NCI-H82 (cell line): ENCODE measurements at places on chromosomes 16 and 17.

- no peak for DNase-seq
Observed at GRCh38 chr16:58709333-58709732, 24.8 kb upstream of the SLC38A7 start.

GRCh38 chr17:68482576-68483041, 25.3 kb upstream of the WIPI1 start:
- DNase-seq: no peak

GRCh38 chr16:23174622-23175021, 7.9 kb upstream of the SCNN1G start:
- DNase-seq: no peak

DNA sequence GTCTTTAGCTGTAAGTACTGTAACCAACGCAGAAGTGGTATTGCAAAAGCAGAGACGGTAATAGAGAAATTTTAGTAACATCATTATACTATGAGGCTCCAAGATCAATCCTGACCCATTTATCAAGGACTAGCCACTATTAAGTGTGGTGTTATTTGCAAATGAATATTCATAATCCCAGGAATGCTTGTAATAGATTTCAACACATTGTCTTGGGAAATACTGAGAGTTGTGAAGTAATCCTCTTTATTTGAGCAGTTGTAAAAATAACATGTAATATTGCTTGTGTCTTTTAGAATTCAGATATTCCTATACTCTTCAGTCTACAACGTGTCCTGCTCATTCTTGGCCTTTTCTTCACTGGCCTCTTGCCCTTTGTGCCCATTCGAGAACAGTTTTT, 46.4 kb downstream of the GDPD1 start:
- no peak for DNase-seq

- no peak for DNase-seq
Observed at GRCh38 chr17:77484111-77484510, 343.3 kb downstream of the SEC14L1 start.

GRCh38 chr17:29563816-29564215, 3.0 kb downstream of the ABHD15 start:
- no peak for DNase-seq

DNA sequence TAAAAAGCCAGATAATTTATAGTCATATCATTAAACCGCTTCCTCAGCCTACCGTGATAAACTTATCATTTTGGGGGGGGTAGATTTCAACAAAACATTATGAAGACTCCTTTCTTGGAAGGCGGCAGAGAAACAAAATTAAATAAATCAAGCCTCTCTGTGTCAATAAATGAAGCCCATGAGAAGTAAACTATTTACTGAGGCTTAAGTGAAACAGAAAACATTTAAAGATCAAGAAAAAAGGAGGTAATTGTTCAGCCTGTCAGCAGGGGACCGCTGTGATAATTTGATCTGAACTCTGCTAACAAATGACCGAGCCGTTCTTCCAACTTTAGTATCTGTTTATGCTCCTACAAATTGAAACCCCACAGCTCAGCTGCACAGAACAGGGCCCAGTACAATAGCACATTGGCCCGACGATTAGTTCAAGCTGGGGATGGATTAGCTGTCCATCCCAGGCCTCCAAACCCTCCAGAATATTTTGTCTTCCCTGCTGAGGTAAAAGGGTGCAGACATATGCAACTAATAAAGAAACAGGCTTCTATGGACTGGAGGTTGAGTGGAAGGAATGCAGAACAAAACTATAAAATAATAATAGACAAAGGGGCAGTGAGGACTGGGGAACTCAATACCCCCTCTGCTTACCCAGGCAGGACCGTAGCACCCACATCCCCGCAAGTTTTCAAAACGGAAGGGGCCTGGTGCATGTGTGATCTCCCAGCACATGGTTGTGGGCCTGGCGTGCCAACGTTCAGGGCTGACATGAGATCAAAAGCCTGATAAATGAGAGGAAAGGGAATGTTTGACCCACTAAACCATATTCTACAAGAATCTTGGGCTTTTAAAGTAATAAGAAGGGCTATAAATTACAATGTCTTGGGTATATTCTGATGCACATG, 298.1 kb upstream of the IRX5 start:
- DNase-seq: no peak

DNA sequence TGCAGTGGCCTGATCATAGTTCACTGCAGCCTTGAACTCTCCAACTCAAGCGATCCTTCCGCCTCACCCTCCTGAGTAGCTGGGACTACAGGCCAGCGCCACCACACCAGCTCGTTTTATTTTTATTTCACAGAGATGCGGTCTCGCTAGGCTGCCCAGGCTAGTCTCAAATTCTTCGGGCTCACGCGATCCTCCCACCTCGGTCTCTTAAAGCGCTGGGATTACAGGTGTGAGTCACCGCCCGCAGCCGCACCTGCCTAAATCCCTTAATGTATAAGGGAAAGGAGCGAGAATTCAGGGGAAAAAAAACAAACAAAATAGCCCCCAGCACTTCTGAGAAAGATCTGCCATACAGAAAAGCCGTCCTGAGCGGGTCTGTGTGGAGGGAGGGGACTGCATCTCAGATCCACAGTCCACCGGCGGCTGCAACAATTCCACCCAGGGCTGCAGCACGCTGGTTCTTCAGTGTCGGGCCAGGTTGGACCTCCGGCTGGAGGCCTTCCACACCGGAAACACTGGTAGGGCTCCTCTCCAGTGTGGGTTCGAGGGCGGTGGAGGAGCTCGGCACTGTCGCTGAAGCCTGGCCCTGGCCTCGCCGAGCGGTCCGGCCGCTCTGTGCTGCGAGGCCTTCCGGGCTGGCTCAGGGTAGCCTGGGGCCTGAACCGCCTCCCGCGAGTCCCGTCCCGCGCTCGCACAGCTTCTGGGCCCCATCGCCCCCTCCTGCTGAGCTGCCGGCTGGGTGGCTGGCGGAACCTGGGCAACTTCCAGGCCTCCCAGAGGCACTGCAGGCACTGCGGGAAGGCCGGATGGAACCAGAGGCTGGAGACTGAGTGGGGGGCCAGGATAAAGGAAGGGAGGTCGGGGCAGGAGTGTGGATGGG, 7.0 kb downstream of the ZNF843 start:
- DNase-seq: no peak

- no peak for DNase-seq
Observed at GRCh38 chr17:78355045-78355641, 4.7 kb downstream of the SOCS3 start.

GRCh38 chr16:17397499-17397891, 73.3 kb downstream of the XYLT1 start:
- peak; percentile 47 for DNase-seq

DNA sequence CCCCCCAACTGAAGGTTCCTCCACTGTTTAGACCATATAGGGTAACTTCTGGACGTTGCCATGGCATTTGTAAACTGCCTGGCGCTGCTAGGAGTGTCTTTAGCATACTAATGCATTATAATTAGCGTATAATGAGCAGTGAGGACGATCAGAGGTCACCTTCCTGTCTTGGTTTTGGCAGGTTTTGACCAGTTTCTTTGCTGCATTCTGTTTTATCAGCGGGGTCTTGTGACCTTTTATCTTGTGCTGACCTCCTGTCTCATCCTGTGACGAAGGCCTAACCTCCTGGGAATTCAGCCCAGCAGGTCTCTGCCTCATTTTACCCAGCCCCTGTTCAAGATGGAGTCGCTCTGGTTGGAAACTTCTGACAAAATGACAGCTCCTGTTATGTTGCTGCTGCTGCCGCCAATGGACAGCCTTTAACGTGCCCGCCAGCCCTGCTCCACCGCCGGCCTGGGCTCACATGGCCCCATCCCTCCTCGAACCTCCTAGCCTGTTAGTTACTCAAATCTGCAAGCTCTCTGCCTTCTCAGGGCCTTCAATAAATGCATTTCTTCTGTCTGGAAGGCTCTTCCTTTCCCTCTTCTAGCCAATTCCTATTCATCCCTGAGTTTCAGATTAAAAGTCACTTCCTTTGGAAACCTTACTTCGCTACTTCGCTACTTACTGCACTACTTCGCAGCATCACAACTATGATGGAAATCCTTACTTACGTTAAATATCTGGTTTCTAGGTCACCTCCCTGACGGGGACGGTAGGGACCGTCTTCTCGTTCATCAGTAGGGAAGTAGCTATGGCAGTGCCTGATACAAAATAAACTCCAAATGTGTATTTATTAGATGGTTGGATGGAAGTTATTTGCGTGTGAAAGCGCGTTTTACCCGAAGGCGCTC, 640 bp upstream of the NAGLU start:
- peak; percentile 48 for DNase-seq

DNA sequence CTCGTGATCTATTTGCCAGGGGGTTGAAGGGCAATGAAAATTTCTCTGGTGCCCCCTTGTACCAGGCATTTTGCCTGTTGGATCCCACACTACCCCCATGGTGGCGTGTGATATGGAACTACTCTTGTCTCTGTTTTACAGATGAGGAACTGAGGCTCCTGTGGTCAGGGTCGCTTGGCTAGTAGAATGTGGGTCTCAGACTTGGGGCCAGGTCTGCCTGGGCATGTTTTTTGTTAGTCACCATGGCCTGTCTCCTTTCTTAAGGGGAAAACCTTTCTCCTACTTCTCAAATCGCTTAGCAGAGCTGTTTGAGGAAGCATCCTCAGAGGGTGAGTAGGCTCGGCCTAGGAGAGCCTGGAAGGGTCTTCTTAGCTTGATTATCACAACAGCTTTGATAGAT, 51.2 kb downstream of the CLEC16A start:
- DNase-seq: no peak

- peak; percentile 46 for DNase-seq
Observed at GRCh38 chr16:30444231-30445148, 1.2 kb downstream of the SEPHS2 start.

GRCh38 chr17:68231541-68231940, 16.3 kb upstream of the AMZ2 start:
- DNase-seq: no peak

GRCh38 chr16:73157861-73158260, 109.9 kb upstream of the ZFHX3 start:
- no peak for DNase-seq

DNA sequence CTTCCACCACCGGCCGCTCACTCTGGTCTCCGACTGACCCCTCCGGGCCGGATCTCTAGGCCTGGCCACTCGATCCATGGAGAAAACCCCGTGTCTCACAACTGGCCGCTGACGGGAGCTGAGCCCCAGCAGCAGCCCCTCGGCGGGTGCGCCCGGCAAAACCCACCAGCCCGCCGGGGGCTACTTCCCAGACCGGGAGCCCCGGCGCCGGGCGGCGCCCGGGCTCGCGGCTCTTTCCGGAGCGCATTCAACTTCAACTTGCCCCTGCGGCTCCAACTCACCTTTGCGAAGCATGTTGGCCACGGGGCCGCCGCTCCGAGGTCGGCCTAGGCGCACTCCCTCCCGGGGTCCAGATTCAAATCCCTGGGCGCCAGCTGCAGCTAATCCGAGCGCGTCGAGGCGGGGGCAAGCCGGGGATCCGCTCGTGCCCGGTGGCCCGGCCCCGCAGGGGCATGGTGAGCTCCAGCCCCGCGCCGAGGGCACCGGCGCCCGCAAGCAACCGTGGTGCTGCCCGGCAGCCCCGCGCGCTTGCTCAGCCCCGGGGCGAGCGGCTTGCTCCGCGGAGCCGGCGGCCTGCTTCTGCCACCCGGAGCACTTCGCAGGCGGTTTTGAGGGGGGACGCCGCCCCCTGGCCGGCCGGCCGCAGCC, 438 bp downstream of the RTN4RL1 start:
- DNase-seq: peak; percentile 60

GRCh38 chr17:7927596-7927995, 2.1 kb downstream of the KCNAB3 start:
- DNase-seq: no peak

DNA sequence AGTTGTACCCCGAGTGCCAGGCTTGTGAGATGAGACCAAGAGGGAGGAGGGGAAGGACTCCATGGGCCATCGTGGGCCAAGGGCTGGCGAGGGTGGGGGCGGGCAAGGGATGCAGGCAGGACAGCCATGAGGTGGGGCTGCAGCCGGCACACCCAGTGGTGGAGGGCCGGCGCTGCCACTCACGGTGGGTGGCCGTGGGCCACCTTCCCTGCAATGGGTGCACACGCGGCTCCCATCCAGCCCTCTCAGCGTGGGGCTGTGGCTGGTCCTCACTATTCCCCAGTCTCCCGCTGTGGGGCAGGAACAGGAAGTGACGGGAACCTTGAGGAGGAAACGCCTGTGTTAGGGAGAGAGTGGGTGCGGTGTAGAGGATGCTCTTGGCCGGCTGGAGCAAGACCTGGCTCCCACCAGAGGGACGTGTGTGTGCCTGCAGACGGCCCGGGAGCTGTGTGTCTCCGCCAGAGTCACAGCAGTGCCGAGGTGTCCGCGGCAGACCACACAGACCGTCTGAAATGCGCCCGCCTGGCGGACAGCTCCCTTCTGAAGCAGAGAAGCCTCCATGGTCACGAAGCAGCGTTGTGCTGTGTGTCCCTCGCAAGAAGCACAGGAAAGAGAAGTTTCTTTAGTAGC, 23.6 kb downstream of the CIBAR2 start:
- no peak for DNase-seq

DNA sequence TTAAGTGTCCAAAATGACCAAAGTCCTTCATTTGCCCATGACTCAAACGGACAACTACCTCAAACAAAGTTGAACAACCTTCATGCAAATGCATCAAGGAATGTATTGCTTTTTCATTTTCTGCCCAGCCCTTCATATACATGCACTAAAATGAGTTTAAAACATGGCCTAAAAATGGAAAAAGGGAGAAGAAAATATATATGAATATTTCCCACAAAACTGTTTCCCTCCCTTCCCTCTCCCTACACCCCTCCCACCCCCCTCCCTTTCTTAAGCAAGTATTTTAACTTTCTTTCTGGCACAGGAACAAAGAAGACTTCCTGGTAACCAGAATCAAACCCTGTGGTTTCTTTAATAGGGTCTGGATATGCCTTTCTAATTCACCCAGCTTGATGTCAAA, 5.5 kb upstream of the FBXL20 start:
- DNase-seq: no peak

DNA sequence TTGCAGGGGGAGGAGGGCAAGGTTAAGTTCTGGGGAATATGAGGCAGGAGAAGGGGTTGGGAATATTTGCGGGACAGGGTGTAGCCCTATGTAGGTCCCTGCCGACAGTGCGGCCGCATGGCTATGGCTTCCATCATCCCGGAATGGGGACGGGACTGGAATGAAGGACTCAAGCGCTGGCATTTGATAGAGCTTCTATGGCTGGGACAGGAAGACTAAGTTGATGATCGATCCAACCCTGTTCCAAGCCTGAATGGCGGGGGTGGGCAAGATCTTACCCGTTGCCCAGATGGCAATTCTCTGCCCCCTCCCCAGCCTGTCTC, 47.1 kb downstream of the SRCIN1 start:
- DNase-seq: peak; percentile 73

- no peak for DNase-seq
Observed at GRCh38 chr17:80826346-80826954, 165.2 kb upstream of the CHMP6 start.
